ENCODE measurements at places on chromosomes 3 and 15.

DNA sequence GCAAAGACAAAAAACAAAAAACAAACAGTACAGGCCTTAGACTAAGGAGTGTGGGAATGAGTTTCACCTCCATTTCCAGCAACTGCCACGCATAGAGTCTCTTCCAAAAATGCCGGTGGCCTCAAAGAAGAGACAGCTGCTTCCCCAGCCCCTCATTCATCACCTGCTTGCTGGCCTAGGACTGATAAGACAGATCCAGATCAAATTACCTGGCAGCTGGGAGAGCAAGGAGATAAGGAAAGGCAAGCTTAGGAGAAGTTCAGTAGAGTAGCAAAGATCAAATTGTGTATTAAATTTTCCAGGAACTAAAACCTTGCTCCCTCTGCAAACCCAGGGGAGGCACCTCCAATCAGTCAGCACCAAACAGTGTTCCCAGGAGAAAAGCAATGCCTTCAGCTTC lies 325.8 kb upstream of the CTNNB1 start:
- no peak for DNase-seq

DNA sequence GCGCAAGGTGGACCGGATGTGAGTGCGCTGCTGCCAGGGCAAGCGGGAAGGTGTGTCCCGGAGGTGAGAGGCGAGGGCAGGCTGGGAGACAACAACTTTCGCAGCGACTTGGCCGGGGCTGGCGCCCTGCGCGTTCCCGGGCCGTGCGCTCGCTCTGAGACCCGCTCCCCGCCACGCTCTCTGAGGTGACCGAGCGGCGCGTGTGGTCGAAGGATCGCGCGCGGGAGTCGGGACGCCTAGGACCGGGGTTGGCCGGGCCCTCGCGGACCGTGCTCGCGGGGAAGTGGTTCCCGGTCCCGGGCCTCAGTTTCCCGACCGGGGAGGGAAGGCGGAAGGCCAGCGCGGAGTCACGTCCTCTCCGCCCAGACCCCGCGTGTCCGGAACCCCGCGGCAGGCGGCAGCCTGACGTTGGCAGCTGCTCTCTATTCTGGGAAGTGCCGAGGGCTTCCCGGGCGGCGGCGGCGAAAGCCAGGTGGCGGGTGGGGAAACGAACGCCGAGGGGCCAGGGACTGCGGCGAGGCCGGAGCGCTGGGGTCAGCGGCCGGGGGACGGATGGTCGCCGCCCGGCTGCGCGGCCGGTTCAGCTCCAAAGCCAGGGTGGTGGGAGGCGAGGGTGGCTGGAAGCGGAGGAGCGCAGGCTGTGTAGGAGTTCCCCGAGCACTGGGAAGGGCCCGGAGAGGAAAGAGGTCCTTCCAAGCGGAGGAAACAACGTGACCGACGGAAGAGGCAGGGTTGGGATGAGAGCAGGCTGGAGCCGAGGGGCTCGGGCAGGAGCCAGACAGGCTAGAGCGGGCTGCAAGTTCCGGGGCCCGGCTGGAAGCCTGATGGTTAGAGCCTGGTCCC lies 1.0 kb upstream of the IGF2BP2 start:
- no peak for DNase-seq

- DNase-seq: no peak
Measured at GRCh38 chr15:84749111-84749991, 959 bp downstream of the ZNF592 start.

GRCh38 chr3:4582624-4583023 lies 89.5 kb downstream of the ITPR1 start:
- no peak for DNase-seq

- no peak for DNase-seq
Measured at GRCh38 chr3:51719410-51720025, 12.7 kb downstream of the GRM2 start.
